ENCODE measurements at places on chromosomes 5 and 9. TPM values are rescaled to one million over a fixed set of nuclear protein-coding genes. Genes with fewer than 3 reads are reported as not detected.
A peak's percentile ranks its signal among the peaks of the same experiment; 100 is the strongest.

- peak overlapping the region; percentile 95 for H3K27ac ChIP-seq
- no peaks in the 10 kb centered on the region for H3K27me3 ChIP-seq
- H3K36me3 ChIP-seq, result peaks cover 31% of the 10 kb centered on the region
- H3K4me3 ChIP-seq, result peak overlapping the region; percentile 65
Measured at GRCh38 chr9:35757226-35757891, 3.3 kb upstream of the MSMP start.

DNA sequence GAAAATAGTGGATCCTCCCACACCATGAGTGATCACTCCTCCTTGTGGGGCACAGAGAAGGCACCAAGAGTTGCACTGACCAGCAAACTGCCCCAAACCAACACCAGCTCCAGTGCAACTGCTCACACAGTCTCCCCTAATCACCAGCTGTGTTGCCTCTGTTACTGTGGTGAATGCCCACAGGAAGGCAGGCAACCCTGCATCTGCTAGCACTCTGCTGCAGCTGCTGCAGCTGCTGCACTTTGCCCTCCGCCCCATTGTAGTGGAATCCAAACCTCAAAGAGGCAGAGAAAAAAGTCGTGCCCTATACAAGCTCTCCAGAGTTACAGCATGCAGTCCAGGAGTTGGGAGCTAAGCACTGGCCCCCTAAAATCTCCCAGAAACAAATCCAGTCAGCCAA is 339.6 kb downstream of the TRIM36 start:
- H3K4me1 ChIP-seq, result no peaks in the 10 kb centered on the region
- no peak for DNase-seq
- H3K27ac ChIP-seq, result no peak overlapping the region
- no peaks in the 10 kb centered on the region for H3K36me3 ChIP-seq
- H3K4me3 ChIP-seq, result no peak overlapping the region

DNA sequence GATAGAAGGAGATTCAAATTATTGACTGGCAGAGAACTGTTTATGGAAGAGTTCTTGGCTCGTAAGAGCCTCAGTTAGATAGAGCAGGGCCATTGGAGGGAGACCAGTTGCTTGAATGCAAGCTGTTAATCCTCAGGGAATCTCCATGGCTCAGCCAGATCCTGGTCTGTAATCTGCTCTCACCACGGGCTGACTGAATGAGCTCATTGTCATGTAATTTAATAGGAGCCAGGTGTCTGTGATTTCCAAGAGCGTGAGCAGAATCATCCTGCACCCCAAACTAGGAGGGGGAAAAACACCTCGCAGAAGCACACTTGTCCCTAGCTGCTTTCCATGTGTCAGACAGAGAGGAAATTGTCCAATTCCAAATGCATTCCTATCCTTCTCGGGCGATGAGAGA is 19.1 kb upstream of the KCNMB1 start:
- no peaks in the 10 kb centered on the region for H3K4me1 ChIP-seq
- H3K36me3 ChIP-seq, result no peaks in the 10 kb centered on the region
- DNase-seq, result no peak
- no peaks in the 10 kb centered on the region for H3K27me3 ChIP-seq
- H3K4me3 ChIP-seq, result no peak overlapping the region

DNA sequence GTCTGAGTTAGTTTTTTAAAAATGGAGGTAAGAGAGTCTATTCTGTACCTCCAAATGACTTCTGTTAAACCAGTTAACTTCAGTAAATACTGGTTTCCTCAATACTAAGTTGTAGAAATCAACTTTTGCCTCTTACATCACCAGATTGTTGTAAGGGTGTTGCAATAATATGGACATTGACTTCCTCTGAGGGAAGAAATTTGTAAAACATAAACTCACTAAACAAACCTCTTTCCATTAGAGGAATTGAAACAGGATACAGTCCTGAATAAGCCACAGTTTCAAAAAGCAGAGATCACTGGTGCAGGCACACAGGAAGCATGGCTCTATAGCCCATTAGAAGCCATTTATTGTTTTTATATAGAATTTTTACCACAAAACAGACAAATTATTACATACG is 32.7 kb upstream of the SLCO6A1 start:
- H3K4me1 ChIP-seq, result no peaks in the 10 kb centered on the region
- H3K4me3 ChIP-seq, result no peak overlapping the region
- DNase-seq, result peak; percentile 23
- no peak overlapping the region for H3K27ac ChIP-seq

DNA sequence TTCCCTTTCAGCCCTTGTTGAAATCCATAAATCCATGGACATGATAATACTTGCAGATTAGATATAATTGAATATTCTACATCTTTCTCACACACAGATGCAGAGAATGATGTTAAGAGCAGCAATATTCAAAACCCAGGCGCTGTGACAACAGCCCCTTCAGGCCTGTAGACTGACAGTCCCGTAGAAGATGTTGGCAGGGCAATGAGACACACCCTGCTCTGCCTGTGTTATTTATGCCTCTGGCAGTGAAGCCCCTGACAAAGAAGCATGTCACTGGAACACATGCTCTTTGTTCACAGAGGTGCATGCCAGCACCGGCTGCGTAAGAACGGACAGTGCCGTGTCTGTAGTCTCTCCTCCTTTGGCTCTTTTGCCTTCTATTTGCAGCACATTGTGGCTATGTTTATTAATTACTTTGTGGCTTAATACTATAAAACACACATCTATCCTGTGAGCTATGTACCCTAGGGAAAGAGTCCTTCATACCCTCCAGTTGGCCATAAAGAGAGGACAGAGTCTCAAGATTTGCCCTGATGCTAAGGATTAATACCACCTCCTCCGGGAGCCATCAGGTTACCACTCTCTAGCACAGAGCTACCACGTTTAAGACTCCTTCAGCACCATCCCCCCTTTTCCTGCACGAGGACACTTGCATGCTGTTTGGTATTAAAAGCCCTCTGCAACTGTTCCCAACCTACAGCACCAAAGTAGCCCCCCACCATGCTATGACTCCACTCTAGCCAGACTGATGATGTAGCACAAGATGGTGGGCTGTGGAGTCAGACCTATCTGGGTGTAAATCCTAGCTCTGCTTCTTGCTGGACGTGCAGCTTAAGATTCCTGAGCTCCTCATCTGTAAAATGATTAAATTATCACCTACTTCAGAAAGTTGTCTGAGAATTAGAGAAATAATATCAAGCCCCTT is 2.0 kb upstream of the ANP32B start:
- H3K4me3 ChIP-seq, result no peak overlapping the region
- peaks cover 34% of the 10 kb centered on the region for H3K4me1 ChIP-seq
- peak; percentile 37 for DNase-seq
- H3K27ac ChIP-seq, result no peak overlapping the region
- no peaks in the 10 kb centered on the region for H3K27me3 ChIP-seq

- peaks cover 3% of the 10 kb centered on the region for H3K27me3 ChIP-seq
- H3K36me3 ChIP-seq, result no peaks in the 10 kb centered on the region
- H3K27ac ChIP-seq, result no peak overlapping the region
- no peak for DNase-seq
- no peak overlapping the region for H3K4me3 ChIP-seq
Measured at GRCh38 chr9:109812818-109813281, 32.9 kb downstream of the PALM2AKAP2 start.

DNA sequence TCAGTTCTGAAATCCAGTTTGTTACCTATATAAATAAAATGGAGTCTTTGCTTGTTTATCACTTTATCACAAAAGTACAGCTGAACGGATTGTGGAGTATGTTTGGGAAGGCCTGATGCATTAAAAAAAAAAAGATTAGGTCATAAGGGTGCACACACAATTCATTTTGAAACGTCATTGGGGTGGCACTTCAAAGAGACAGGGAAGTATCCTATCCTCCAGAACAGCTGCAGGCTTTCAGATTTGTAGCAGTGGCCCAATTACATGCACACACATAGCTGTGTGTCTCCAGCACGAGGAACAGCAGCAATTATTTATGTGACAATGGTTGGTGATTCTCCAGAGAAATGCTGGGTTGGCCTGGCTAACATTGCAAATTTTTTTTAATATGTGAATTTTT is 46.8 kb upstream of the FER start:
- no peaks in the 10 kb centered on the region for H3K4me1 ChIP-seq
- no peak overlapping the region for H3K4me3 ChIP-seq
- H3K27ac ChIP-seq, result no peak overlapping the region
- H3K36me3 ChIP-seq, result no peaks in the 10 kb centered on the region
- no peaks in the 10 kb centered on the region for H3K27me3 ChIP-seq

DNA sequence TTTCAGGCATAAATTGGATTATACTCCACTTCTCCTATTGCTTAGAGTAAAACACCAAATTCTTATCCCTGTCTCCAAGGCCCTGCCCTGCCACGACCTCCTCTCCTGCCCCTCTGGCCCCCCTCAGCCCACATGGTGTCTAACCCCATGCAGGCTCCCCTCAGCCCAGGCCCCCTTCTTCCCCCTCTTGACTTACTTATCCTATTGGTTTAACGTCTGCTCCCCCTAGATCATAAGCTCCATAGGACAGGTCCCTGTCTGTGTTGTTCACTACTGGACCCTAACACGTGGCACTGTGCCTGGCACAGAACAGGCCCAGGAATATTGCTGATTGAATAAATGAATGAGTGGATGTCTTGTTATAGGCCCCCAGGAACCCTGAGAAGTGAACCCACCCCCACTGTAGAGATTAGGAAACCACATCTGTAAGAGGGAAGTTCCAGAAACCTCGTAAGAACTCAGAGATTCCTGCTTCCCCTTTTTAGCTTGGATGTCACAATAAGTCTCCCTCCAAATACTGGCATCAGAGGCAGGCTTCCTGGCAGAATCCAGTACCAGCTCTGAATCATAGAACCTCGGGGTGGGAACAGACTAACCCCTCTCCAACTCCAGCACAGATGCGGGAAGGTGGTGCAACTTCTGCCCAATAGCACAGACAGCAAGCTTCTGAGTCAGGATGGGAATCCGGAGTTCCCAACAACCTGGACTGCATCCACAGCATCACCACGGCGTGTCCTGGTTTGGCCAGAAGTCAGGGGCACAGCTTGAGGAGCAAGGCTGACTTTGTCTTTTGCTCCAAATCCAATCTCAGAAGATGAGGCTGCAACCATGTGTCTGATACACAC is 31.5 kb downstream of the HRH2 start:
- no peaks in the 10 kb centered on the region for H3K27me3 ChIP-seq
- H3K4me1 ChIP-seq, result peaks cover 78% of the 10 kb centered on the region
- no peak overlapping the region for H3K4me3 ChIP-seq
- H3K27ac ChIP-seq, result peak overlapping the region; percentile 74
- no peak for DNase-seq

DNA sequence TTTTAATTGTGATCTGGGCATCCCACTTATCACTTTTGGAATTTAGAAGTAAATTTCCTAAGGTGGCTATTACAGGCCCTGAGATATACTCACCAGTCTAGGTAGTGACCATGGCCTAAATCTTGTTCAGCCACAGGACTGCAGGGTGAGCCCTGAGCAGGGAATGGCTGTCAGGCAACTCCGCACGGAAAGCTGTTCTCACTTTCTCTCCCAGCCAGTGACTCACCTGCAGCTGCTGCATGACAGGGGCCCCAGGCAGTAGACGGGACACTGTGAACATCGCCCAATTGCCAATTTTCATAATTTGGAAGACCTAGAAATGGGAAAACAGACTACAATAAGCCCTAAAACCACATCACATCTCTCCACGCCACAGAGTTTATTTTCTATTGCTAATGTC is 69.6 kb upstream of the TAF1L start:
- no peak overlapping the region for H3K4me3 ChIP-seq
- H3K27ac ChIP-seq, result no peak overlapping the region
- no peaks in the 10 kb centered on the region for H3K4me1 ChIP-seq
- no peak for DNase-seq
- H3K36me3 ChIP-seq, result no peaks in the 10 kb centered on the region

DNA sequence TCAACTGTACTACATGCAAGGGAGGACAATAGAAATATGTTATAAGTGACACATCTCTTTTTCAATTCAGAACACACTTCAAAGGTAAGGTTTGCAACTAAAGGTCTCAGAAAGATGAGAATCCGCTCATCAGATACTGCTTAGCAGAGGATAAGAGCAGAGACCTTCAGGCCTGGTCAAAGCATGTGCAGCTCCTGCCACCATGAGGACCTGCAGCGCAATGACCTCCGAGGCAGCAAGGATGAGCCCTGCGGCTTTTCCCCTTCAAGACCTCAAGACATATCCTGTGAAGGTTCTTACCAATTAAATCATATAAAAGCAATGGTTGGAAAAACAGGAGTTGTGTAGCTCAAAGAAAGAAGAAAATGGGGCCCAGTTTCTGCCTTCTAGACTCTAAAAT is 135.8 kb downstream of the TRIM36 start:
- no peaks in the 10 kb centered on the region for H3K4me1 ChIP-seq
- H3K36me3 ChIP-seq, result no peaks in the 10 kb centered on the region
- DNase-seq, result no peak
- no peaks in the 10 kb centered on the region for H3K27me3 ChIP-seq

DNA sequence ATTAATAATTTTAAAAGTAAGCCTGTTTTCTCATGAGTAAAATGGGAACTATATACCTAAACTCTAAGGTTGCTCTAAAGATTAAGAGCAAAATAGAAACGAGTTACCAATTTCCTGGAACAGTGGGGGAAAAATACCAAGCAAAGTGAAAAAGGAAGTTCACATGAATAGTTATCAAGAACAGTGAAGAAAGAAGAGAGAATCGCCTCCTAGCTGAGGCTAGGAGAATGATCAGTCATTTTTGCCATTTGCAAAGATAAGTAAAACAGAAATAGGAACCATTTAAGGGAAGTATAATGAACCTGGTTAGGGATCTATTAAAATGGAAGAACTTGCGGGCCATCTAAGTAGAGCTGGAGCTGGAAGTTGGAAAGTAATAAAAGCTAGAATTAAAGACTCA is 50.7 kb downstream of the P4HA2 start:
- no peaks in the 10 kb centered on the region for H3K36me3 ChIP-seq
- no peak overlapping the region for H3K27ac ChIP-seq
- H3K4me1 ChIP-seq, result peaks cover 9% of the 10 kb centered on the region
- H3K27me3 ChIP-seq, result no peaks in the 10 kb centered on the region
- no peak overlapping the region for H3K4me3 ChIP-seq

GRCh38 chr5:33843579-33843978 is 48.2 kb downstream of the ADAMTS12 start:
- no peak overlapping the region for H3K4me3 ChIP-seq
- no peaks in the 10 kb centered on the region for H3K4me1 ChIP-seq
- H3K27ac ChIP-seq, result no peak overlapping the region

DNA sequence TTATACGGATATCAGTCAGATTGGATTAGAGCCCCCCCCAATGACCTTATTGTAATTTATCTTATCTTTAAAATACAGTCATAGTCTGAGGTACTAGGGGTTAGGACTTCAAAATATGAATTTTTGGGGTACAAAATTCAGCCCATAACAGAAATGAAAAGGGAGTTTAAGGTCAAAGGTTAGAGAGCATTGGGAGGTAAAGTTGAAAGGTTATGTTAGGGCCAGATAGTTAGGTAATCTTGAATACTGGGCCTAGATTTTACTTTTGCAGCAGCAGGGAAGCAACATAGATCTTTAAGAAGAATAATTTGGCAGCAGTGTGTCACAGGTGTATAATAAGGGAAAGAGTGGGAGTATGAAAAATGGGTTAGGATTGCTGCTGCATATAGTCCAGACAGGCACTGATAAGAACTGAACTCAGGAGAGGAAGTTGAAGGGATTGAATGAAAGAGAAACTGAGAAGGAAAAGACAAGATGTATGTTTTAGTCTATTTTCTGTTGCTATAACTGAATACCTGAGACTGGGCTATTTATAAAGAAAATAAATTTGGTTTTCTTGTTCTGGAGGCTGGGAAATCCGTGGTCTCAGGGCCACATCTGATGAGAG is 10.7 kb upstream of the GCNT4 start:
- no peak for DNase-seq
- no peaks in the 10 kb centered on the region for H3K27me3 ChIP-seq
- no peak overlapping the region for H3K4me3 ChIP-seq
- no peak overlapping the region for H3K27ac ChIP-seq
- H3K36me3 ChIP-seq, result no peaks in the 10 kb centered on the region

Gene PCDHGA5
- total RNA-seq, result 4.8 TPM

Gene TCF7
- total RNA-seq, result 9.9 TPM

Gene CTSV
- not detected for total RNA-seq

All from stomach (tissue), 19 donors.